Skeletal muscle cell (primary cell): ENCODE measurements at places on chromosomes 6 and 20.

DNA sequence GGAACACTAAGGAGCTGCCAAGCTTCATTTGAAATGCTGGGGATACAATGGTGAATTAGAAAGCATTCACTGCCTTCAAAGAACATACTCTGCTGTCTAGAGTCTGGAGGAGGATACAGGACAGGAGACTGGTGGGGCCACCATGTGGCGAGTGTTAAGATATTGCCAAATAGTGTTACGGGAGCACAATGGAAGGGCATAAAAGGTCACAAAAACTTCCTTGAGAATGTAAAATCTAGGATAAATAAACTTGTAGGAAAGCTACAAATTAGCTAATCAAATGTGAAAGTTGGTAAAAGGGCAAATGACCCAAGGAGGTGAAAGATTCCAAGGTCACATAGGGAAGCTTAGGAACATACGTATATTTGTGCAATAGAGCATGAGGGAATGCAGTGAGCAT, 271.7 kb downstream of the RFPL4B start:
- DNase-seq, result no peak

GRCh38 chr6:28303570-28303969, 22.2 kb downstream of the PGBD1 start:
- DNase-seq, result no peak

- DNase-seq, result peak; percentile 25
These were observed at the start of gene PABPC1L for GRCh38 chr20:44909872-44910689. PABPC1L (plus strand) TSS chr20:44910060; CDS start chr20:44910144, 84 bp downstream.

- DNase-seq, result no peak
These were observed 10.8 kb downstream of the SIM1 start for GRCh38 chr6:100453701-100454521.

- DNase-seq, result no peak
These were observed 13.1 kb upstream of the PBOV1 start for GRCh38 chr6:138231381-138231886.

DNA sequence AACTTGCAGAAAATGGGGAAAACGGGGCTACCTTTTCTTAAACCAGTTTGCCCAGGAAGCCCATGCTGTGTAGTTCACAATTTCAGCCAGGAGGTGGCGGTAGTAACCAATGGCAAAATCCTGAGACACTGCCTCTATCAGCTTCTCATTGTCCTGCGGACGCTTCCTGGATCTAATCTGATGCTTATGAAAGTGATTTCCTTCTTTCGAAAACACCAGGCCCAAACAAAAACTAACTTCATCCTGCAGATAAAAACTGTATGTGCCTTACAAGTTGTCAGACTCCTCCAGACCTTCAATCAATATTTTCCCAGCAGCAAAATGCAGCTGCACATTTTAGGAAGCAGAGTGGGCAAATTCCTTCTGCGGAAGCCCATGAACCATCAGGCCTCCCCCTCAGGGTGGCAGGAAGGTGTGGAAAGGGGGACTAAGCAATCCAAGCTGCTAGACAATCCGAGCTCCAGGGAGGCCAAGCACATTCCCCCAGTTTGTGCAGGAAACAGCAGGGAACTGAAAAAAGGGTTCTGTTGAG, 88.5 kb downstream of the LY86 start:
- DNase-seq, result no peak

- DNase-seq, result peak; percentile 20
These were observed 20.9 kb upstream of the POM121L2 start for GRCh38 chr6:27332692-27333641.

DNA sequence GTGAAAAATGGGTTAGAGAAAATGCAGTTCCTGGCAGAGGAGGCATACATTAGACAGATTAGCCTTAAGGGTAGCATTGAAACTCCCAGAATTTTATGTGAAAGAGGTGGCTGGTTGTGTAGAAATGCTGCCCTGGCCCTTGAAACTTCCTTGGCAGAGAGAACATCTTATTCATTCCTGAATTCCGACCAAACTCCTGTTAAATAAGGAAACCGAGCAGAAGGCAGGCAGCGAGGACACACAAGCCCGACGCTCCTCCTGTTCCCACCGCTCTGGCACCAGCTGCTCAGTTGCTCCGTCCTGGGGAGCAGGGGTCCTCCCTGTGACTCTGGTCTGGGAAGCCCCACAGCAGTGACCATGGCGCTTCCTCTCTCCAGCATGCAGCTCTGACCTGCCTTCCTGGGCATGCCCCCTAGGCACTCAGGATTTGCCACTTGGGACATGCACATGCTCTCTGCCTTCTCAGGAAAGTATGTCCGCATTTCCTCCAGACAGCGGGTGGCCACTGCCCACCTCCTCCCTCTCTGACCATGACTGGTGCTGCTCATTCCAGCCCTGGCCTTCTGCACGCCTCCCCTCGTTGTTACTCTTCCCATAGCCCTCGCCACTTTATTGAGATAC, 35.2 kb upstream of the CLDN20 start:
- DNase-seq, result no peak

DNA sequence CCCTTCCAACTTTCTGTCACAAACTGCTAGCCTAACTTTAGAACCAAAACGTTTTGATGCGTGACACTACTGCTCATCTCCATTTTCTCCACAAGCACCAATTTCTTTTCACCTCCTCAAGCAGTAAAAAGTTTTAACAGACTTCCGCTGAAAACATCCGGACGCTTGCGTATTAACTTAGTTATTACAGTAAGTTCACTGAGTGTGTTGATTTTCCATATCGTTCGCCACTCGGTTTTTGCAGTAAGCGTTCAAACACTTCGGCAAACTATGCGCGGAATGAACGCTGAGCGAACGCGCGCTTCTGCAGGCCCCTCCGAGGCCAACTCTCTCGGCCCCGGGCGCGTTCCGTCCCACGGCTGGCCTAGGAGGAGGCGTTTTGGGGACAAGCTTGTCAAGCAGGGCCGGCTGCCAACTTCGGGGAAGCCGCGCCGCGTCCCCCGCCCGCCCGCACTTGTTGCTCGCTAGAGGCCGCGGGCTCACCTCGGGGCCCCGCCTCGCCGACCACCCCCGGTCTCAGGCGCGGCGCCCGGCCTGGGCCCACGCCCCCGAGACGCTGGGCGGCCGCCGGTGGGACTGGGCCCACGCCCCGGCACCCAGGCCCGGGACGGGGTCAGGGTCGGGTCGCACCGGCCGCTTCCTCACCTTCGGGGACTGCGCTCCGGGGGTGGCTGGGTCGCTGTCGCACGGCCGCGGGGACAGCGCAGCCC, 945 bp downstream of the PHF10 start:
- no peak for DNase-seq

DNA sequence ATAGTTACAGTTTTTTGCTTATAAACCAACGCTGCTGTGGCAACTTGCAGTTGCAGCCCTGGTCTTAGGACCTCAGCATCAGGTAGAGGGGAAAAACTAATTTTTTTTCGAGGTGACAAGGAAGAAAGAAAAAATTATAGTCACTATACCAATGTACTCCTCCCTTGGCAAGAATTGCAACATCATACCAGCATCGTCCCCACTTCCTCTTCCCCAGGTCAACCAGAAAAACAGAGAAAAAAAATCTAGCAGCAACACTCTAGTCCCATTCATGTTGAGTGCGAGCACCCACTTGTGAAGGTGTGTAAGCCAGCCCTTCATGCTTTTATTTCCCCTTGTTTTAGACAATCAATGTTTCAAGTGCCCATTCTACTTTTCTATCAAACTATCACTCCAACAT, 13.1 kb upstream of the DCBLD1 start:
- no peak for DNase-seq

DNA sequence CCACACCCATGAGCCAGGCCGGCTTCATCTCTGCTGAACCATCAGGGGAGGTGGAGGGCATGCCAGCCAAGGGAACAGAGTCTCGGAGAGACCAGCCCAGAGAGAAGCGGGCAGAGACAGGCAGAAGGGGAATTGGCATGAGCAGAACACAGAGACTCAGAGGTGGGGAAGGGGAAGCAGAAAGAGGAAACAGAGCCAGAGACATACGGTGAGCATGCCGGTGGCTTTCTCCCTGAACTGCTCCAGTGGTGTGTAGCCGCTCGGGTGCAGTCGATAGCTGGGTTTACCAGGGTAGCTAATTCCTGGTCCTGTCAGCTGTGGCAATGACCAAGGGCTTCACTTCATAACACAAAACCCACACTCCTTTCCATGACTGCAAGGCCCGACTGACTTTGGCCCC, 83.6 kb upstream of the CCDC167 start:
- no peak for DNase-seq

GRCh38 chr6:17628873-17629272, 28.8 kb downstream of the FAM8A1 start:
- no peak for DNase-seq

DNA sequence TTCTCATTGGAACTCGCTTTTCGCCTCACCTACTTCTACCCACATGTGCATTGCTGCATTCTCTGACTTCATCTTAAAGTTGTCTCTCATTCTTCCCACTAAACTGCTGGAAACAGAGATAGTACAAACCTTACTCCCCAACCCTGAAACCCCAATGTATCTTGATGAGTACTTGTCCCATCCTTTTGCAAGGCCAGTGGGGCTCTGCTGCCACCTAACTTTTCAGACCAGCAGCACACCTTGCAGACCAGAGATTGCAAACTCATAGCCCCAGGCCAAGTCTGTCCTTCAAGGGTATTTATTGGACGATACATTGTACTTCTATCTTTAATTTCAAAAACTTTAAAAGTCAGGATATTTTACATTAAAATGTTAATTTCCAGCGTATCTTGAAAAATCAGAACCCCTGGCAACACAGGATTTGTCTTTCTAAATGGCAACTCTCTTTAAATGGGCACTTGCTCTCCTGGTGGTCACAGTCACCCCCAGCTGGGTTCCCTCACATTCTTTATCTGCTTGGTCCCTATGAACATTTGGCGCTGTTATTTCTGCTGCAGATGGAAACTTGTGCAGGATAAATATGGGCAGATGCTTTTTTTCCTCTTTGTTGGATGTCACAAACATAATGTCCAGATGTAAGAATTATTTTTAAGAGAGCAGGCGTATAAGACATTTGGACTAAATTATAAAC, 83.9 kb downstream of the SOD2 start:
- no peak for DNase-seq

DNA sequence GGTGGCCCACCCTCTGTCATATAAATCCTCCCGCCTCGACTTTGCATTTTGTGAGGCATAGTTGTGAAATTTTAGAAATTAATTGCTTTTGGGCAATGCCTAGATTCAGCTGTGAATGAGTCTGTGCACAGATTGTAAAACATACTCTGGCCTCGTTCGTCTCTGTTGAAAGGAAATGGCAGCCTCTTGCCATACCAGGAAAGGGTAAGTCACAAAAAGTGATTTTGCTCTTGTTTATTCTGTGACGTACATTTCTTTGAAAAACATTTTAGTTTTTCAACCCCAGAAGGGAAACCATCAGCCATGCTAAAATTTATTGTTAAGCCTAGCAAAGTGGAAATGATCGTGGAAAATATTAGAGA, 15.3 kb upstream of the EXOC2 start:
- no peak for DNase-seq

DNA sequence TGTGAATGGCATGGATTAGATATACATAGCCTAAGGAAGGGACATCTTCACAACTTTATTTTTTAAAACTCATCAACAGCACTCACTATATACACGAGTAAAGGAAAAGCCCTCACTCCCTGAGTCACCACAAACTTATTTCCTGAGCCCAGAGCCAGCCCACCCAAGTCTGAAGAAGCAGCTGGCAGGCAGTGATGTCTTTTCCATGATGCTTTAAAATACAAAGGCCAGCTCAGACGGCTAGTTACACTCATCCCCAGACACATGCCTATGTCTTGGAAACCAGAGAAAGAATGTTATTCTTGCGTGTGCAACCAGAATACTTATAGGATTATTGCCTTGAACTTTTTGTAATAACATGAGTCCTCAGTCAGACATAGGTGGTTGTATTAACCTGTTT, 114.4 kb downstream of the ADGRG6 start:
- peak; percentile 95 for DNase-seq

DNA sequence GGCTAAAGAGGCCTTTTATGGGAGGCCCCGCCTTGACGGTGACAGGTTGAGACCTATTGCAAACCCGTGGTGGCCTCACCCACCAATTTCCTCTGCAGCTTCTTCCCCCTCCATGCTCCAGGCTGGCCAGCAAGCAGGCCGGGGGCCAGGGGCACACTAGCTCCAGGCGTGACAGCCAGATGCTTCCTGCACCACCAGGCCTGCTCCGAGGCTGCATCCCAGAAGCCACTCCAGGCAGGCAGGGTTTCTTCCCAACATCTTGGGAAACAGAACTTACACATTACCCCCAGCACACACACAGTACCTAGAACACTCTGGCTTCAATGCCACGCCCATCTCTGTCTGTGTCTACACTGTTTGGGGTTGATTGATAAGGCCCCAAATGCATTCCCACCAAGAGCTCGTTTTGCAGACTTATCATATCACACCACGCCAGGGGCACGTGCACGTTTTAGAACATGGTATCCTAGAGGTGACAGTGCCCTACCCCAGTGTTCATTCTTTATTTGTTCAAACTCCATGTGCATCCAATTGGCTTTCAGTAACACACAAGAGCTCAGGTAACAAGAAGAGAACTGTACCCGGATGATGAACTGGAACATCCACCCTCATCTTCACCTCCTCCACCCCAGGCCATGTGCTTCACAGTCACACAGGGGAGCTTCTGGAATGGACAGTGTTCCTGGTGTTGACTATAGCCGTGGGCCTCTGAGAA, 221.4 kb upstream of the RREB1 start:
- no peak for DNase-seq

DNA sequence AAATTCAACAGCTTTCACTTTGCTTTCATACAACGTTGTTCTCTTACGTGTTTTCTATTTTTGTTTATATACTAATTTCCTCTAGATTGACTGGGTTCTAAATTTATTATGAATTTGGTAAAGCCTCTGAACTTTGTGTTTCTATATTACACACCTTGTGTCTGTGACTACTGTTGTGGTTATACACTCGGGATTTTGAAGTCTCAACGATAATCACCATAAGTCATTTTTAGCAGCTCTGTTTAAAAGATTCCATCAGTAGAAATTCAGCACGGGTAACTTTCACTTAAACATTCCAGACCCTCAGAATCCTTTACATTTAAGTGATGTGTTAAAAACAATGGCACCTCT, 31.8 kb upstream of the HBS1L start:
- DNase-seq, result no peak

GRCh38 chr6:134223796-134224420, 94.0 kb downstream of the SGK1 start:
- no peak for DNase-seq

- no peak for DNase-seq
These were observed 22.8 kb downstream of the SRSF3 start for GRCh38 chr6:36616893-36617521.

DNA sequence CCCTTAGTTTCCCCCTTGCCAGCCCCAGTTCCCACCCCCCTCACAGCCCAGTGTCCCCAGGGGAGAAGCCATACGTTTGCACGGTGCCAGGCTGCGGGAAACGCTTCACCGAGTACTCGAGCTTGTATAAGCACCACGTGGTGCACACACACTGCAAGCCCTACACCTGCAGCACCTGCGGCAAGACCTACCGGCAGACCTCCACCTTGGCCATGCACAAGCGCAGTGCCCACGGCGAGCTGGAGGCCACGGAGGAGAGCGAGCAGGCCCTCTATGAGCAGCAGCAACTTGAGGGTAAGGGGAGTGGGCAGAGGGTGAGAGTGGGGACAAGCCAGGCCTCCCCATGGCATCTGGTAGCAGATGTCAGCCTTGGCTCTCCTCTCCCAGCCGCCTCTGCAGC, 5.1 kb upstream of the DEF6 start:
- no peak for DNase-seq
